ENCODE measurements at places on chromosomes 12 and 14. TPM values are rescaled to one million over a fixed set of nuclear protein-coding genes. Genes with fewer than 3 reads are reported as not detected.

- no peak for DNase-seq
Observed at GRCh38 chr14:50813544-50813863, 17.5 kb downstream of the NIN start.

- DNase-seq: peak; percentile 17
Observed at GRCh38 chr12:108972358-108972757, 48.5 kb downstream of the SVOP start.

DNA sequence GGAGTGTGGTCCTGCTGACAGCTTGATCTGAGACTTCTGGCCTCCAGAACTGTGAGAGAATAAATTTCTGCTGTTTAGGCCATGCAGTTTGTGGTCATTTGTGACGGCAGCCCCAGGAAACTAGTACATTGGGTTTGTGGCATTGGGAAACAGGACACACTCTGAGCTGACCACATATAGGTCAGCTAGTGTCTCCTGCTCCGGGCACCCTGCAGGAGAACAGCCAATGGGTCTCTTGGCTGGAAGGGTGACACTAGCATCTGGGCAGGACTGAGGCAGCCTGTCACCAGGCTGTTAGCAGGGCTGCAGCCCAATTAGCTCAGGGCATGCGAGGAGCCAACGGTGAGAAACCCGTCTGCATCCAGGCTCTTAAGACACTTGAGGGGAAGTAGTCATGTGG is 83.2 kb downstream of the PITPNM2 start:
- DNase-seq: no peak

DNA sequence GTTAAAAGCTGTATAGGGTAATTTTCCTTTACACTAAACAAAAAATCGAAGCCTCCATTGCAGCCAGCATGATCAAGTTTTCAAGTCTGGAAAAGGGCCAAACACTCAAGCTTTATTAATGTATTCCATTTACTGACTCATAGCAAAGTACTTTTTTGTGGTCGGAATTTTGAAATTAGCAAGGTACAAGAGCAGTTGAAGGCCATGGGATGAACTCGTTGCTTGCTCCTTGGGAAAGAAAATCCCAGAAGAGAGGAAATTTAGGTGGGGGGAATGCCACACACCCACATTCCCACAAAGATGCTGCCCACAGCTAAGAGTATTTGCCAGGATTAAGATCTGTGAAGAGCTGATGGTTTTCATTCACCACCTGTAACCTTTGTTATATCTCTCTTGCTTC is 333.7 kb downstream of the EGLN3 start:
- DNase-seq: peak; percentile 77

DNA sequence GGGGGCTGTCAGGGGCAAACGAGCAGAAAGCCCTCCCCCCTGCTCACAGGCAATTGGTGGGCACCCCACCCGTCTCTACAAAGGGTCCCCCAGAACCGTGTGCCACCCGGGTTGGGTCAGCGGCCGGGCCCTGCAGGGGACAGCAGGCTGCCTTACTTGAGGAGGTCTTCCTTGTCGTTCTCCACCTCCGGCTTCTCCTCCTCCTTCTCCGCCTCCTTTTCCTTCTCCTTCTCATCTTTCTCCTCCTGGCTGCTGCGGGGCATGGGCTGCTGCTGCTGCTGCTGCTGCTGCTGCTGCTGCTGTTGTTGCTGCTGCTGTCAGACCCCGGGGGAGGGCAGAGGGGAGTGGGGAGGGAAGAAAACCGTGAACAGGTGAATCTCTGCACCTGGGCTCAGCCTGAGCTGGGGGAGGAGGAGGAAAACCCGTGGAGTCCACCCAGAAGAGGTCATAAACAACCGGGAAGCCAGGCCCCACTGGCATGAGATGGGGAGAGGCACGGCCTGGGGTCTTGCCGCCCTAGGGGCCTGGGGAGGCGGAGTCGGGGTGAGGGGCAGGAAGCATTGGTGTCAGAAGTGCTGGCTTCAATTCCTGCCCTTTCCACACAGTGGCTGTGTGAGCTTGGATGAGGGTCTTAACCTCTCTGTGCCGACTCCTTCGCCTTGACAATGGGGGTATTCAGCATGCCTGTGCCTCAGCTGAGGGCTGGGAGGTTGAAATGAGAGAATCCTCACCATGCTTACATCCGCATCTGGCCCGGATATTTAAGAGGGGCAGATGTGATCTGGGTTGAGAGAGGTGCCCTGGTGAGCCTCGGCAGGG is 107.6 kb downstream of the RFLNA start:
- no peak for DNase-seq

- DNase-seq: no peak
Observed at GRCh38 chr14:96648506-96649326, 146.5 kb downstream of the PAPOLA start.

DNA sequence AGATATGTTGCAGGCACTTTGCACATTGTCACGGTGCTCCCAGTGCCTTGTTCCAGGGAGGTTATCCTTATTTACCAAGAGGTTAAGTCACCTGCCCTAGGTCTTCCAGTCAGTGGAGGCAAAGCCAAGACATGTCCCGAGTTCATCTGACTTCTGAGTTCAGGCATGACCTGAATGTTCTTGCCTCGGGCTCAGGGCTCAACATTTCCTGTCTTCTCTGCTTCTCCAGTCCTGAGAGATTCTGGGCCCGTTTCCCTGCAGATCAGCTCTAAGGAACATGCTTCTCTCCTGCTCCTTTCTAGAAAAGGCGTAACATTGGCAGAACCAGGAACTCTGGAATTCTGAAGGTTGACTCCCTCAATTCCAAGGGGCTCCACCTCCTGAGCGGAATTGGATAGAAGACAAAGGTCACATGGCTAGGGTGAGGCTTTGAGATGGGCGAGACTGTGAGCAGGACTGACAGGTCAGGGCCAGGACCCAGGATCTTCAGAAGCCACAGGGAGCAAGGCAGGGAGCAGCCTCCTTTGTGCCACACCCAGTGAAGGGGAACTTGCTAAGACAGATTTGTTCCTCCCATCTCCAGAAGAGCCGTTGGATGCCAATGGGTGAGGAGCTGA is 19.9 kb downstream of the BDKRB2 start:
- no peak for DNase-seq

DNA sequence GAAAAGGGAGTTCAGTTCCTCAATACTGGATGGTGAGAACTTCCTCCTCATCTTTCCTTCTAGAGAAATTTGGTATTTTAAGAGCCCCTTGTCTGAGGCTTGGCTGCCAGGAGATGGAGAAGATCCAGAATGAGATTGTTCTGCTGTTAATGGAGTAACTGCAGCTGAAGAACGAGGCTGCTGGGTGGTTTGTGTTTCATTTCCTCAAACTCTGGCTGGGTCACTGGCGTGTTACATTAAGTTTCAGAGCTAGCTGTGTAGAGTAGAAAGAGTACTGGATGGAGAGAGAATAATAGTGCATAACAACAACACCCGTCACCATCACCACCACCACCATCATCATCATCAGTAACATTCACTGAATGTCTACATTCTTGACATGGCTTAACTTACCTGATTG is 325.0 kb upstream of the TBX3 start:
- DNase-seq: no peak

DNA sequence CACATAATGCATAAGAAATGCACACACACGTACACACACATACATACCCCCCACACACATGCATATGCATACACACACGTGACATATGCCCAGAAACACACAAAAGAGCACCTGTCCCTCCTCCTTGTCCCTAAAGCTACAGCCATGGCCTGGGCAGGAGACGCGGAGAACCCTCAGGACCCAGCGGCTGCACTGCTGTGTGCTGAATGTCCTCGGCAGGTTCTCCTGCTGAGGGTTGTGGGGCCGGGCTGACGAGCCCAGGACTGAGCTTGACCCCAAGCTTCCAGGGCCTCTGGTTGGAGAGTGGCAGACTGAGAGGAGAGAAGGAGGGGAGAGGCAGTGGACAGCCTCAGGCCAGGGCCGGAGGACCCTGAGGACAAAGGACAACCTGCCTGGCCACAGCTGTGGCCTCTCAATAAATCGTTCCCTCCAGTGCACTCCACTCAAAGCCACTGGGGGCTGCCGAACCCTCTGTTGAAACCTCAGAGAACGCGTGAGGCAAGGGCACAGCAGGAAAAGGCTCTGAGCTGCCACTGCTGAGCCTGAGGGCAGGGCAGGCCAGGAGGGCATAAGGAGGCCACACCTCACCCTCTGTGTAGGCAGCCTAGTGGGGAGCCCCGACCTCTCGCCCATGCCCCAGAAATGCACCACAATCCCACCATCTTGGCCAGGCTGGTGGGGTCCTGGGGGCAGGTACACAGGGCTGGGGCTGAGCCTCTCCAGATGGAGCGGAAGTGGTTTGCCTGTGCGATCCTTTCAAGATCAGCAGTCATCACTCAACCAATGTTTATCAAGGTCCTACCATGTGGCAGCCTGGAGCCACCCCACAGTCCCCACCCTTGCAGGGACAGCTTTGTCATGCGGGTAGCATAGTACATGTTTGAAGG is 3.1 kb downstream of the CACNA2D4 start:
- DNase-seq: no peak

DNA sequence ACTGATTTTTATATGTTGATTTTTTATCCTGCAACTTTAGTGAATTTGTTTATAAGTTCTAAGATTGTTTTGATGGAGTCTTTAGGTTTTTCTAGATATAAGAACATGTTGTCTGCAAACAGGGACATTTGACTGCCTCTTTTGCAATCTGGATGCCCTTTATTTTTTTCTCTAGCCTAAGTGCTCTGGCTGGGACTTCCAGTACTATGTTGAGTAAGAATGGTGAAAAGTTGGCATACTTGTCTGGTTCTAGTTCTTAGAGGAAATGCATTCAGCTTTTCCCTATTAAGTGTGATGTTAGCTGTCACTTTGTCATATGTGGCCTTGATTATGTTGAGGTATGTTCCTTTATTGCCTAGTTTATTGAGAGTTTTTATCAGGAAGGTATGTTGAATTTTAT is 68.1 kb downstream of the ERC1 start:
- no peak for DNase-seq

GRCh38 chr14:23018107-23018506 is 8.2 kb upstream of the C14orf93 start:
- DNase-seq: no peak

GRCh38 chr12:120468821-120469449 is 613 bp downstream of the SRSF9 start:
- DNase-seq: no peak

DNA sequence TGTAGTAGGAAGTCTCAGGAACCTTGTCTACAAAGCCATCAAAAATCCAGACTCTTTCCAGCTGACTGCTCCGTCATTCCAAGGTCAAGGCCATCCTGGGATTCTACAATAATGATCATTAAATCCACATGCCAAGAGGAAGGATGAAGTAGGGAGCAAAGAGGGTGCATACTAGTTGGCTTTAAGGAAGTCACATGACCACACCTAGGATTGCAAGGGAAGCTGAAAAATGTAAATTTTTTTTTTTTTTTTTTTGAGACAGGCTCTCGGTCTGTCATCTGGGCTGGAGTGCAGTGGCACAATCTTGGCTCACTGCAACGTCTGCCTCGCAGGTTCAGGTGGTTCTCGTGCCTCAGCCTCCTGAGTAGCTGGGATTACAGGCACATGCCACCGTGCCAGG is 7.3 kb upstream of the MRPL42 start:
- DNase-seq: no peak

GRCh38 chr14:87784386-87784785 is 208.6 kb downstream of the GALC start:
- DNase-seq: no peak

DNA sequence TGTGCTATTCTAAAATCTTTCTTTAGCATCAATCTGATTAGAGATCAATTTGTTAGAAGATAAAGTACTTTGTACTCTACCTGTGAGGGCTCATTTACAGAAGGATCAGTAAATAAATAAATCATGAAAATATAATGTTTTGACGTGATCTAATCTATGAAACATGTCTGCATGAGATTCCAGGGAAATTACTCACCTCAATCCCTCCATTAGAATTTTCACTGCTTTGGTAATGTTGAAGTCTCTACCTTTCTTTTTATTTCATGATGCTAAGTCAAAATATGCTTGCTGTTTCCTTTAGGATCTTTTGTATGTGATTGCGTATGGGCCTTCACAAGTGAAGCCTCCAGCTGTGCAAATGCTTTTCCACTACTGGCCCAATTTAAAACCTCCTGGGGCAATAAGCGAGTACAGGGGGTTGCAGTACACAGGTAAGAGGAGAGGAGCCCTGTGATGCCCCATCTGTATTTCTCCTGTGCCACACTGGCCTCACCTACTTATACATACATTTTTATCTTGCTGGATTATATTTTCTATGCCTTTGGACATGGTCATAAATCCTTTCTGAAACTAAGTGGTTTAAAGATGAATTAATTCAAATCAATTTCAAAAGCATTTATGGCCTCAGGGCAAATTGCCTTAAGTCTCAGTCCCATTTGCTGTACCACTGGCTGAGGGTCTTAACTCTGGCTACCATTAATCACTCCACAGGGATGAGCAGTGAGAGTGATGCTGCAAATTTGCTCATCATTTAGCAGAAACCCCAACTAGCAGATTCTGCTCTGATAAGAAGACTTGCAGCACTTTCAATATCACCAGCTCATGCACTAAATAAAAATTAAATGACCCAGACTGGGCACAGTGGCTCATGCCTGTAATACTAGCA is 66.4 kb downstream of the UNC79 start:
- no peak for DNase-seq

GRCh38 chr12:66786531-66787308 is 107.8 kb upstream of the GRIP1 start:
- no peak for DNase-seq

DNA sequence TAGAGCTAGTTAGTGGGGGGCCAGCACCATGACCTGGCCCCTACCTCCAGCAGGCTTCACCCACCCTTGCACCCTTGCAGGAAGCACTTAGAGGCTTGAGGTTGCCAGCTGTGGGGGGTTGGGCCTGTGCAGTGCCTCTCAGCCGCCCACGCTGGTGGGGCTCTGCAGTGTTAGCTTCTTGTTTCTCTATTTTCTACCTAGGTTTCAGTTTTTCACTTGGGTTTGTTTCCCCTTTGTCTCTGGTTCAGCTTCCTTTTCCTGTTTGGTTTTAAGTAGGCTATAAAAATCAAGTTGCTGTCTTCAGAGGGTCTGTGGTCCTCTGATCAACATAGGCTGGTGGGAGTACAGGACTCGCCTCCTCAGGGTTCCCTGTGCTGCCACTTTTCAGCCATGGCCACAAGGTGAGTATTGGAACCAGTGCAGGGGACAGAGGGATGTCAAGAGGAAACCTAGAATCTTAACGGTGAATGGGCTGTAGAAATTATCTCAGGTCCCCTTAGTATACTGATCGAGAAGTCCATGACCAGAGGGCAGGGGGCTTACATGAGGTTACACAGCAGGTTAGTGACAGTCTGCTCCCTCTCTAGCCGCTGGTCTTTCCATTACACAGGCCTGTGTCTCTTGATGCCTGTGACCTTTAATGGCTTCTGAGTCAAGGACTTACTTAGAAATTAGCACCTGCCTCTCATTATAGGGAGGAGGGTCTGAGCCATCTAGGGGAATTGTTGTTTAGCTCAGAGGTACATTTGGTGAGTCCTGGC is at the start of gene EVL:
Gene EVL, plus strand, starts transcription at position 312 of the 761 bp plus-strand sequence. Its CDS starts 79 bp downstream, at position 391.
- no peak for DNase-seq

Gene TSHR
- total RNA-seq: not detected

Gene SYNDIG1L
- total RNA-seq: not detected

Gene TAS2R8
- not detected for total RNA-seq

Gene VCPKMT
- total RNA-seq: 4.2 TPM

Gene RBP5
- not detected for total RNA-seq

Gene COX6A1
- total RNA-seq: 780 TPM

Gene KRT3
- total RNA-seq: 0.13 TPM

Gene NOVA1
- not detected for total RNA-seq

Gene OVCH1
- total RNA-seq: not detected

Gene DENND5B
- 11.7 TPM for total RNA-seq

Gene KRT6A
- total RNA-seq: not detected

Gene RPS6KA5
- 3.0 TPM for total RNA-seq

Gene PLD4
- total RNA-seq: 0.02 TPM

Gene FSCB
- not detected for total RNA-seq

Gene REP15
- 3.5 TPM for total RNA-seq

Gene P2RX2
- total RNA-seq: not detected

Gene IQSEC3
- total RNA-seq: not detected

All from HT1080 (cell line).